Hepatic stellate cell (primary cell): ENCODE measurements at places on chromosomes 6 and 20.

DNA sequence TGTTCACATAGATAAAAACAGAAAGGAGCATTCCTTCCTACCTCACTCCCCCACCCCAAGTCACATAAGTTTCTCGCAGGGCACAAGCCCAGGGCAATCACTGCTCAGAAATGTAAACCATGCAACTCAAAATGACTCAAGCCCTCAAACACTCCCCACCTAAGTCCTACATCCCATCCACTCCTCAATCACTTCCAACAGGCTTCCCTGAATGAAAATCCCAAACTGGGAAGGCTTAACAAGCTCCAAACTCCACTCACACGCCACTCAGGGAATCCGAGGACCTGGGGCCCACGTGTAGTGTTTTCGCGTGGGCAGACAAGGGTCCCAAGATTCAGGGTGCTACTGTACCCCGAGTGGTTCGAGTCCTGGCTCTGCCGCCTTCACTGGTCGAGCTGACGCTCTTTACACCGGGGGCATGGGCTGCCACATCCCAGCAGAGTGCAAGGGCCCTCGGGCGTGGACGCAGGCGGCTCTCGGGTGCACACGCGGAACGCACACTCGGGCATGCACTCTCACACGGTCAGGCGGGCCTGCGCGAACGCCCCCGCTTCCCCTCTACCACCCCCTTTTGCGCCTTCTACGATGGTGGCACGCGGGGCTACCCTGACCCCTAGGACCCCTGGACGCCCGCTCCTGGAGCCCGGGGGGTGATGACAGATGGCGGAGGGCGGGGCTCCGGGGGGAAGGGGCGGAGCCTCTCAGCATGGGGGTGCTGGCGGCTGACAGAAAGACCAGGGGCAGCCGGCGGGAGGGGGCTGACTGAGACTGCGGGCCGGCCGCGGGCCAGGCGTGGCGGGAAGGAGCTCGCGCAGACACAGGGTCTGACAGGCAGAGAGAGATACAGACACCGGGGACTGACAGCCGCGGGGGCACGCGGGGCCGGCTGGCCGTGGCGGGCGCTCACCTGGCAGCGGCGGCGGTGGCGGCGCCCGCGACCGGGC is 657 bp downstream of the ZHX3 start:
- peak; percentile 86 for DNase-seq

DNA sequence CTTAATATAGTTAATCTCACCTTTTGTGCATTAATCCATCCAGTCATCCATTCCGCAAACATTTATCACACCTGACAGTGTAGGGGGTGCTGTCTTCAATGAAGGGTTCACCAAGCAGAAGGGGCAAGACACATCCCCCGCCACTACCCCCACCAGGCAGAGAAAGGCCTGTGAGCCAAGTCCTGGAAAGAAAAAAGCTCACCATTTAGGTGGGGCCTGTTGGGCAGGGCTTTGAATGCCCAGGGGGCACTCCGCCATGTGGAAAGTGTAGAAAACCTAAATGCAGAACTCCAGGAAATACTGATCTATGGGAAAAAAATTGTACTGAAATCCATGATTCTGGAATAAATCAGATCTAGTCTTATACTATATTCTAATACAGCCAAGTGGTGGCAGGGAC is 4.8 kb upstream of the STX16 start:
- DNase-seq = no peak

DNA sequence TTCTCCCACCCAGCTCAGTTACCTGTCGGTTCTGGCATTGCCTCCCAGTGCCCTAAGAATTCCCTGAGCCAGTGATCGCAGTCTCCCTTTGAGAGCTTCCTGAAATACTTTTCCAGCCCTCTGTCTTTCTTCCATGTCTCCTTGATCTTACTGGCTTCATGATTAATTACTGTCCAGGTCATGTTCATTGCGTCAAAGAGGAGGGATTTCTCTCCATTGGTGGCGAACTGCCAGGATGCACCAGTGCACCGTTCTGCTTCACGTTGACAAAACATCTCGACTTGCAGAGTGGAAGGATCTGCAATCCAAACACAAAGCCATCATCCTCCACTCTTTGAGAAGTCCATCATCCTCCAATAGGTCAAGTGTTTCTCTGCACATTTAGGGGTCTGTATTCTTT is 8.6 kb downstream of the RAET1E start:
- DNase-seq = no peak

DNA sequence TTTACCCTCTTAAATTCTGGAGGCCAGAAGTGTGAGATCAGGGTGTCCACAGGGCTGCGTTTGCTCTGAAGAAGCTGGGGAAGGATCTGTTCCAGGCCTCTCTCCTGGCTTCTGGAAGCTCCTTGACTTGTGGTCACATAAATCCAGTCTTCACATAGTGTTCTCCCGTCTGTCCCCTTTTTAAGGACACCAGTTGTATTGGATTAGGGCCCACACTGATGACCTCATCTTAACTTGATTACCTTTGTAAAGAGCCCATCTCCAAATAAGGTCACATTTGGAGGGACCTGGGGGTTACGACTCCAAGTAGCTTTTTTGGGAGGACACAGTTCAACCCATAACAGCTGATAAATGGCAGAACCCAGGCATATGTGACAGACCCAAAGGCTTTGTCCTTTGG is 20.0 kb upstream of the WFDC2 start:
- no peak for DNase-seq

- no peak for DNase-seq
Measured at GRCh38 chr20:57900226-57900905, 190.6 kb upstream of the PMEPA1 start.

- no peak for DNase-seq
Measured at GRCh38 chr20:47876311-47877088, 91.2 kb upstream of the SULF2 start.

GRCh38 chr6:14544666-14545065 is 427.1 kb downstream of the CD83 start:
- no peak for DNase-seq

- DNase-seq = no peak
Measured at GRCh38 chr6:81169166-81169565, 583.3 kb downstream of the TENT5A start.

GRCh38 chr6:34468378-34468892 is 2.6 kb downstream of the PACSIN1 start:
- DNase-seq = no peak

- no peak for DNase-seq
Measured at GRCh38 chr6:129890164-129890563, 29.0 kb upstream of the TMEM244 start.

- no peak for DNase-seq
Measured at GRCh38 chr6:25417046-25417605, 138.0 kb downstream of the CARMIL1 start.

DNA sequence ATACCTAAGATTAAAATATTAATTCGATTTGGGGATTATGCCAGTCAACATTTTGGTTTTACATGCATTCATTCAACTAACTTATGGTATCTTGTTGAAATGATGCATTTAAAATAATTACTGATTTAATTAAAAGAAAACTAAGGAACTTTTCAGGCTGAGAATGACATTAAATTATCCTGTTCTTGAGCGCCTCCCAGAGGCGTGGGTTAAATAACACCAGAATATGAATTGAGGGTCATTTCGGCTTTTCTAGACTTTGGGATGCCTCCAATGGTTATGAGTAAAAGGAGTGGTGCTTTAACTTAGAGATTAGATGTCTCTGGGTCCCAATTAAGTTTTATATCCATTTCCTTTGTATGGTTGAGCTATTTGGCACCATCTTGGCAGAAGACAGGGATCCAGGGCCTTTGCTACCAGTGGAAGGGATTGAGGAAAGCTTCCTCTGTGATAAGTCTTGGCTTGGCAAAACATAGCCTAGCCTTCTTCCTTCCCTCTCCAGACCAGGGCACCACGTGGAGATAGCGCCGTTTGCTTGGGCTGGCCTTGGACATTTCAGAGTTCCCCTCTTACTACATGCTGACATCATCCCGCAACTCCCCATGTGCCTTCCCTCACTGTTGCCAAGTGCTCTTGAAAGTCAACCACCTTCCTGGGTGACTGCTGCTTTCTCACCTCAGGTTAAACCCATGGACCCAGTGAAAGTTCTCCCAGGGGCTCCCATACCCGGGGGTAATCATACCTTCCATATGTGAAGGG is 28.7 kb downstream of the GNAS start:
- no peak for DNase-seq

DNA sequence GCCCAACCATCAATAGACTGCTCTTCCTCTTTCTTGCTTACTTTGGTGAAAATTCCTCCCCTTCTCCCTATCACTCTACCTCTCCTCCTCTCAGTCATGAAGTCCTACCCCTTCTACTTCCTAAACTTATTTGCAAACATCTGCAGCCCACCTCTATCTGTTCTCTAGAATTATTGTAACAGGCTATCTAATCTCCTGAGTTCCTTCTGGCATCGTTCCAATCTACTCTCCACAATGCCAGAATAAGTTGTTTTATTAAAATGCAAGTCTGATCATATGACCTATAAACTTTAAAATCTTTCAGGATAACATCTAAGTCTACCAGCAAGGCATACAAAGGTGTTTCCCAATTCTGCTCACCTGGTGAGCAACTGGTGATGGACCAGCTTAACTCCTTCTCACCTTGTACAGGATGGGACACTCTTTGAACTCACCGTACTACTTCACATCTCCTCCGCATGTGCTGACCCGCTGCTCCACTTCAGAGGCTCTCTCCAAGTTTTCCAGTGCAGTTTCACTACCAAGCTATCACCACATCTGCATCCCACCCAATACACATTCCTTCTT is 7.9 kb downstream of the CD164 start:
- DNase-seq = no peak

GRCh38 chr6:157791450-157791849 is 31.6 kb upstream of the SNX9 start:
- no peak for DNase-seq

DNA sequence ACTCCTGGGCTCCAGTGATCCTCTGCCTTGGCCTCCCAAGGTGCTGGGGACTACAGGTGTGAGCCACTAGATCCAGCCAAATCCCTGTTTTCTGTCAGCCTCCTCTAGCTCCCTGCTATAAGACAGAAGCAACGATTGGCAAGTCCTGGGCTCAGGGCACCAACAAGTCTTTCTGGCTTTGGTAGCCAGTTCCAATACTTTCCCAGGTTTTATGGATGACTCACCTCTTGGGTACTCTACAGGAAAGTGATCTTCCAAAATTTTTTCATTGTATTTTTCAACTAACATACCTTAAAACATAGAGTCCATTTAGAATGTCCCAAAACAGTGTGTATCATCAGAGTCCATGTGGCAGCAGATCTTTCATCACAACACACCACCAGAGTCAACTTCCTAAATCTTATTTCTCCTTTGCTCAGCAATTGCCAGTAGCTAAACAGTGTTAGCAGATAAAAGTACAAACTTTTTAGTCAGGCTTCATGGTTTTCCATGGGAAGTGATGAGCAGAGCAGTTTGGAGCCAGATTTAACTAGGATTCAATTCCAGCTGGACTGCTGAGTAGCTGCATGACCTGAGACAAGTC is 13.3 kb downstream of the GABBR1 start:
- DNase-seq = no peak

DNA sequence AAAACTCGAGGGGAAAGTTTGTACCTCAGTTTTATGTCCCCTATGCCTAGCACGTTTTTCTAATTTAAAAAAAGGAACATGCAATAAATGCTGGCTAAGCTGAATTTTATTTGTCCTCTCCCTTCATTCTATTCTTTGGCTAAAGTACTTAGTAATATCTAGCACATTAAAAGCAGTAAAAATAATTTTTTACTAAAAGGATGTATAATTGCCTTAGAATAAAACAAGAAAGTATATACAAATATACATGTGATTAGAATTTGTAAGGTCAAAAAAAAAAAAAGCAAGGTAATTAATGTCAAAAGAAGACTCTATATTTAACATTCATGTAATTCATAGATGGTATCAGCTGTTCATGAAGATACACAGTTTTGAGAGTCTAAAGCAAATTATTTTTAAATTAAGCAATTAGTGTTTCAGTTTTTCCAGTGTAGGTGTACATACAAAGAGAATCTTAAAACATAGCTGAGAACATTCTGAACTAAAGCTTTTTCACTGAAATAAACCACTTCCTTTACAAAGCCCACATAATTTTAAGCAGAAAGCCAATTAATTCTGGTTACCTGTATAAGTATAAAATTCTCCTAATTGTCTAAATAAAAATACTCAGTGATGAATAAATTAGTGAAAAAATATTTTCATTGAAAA is 32.4 kb downstream of the HBS1L start:
- no peak for DNase-seq

DNA sequence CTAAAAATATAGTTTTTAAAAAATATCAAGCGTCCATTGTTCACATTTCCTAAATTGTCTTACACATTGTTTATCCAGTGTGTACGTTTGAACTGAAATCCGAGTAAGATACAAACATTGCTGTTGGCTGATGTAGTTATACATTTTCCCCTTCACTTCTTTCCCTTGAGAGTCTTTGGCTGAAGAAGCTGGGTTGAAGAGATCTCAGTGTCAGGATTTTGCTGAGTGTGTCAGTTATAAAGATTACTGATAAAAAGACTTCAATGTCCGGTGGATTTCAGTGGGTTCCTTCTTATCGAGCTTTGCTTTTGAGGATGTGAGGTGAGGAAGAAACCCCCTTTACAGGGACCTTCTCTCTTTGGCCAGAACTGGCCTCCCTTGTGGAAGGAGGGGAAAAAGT is 20.5 kb downstream of the RFPL4B start:
- no peak for DNase-seq

DNA sequence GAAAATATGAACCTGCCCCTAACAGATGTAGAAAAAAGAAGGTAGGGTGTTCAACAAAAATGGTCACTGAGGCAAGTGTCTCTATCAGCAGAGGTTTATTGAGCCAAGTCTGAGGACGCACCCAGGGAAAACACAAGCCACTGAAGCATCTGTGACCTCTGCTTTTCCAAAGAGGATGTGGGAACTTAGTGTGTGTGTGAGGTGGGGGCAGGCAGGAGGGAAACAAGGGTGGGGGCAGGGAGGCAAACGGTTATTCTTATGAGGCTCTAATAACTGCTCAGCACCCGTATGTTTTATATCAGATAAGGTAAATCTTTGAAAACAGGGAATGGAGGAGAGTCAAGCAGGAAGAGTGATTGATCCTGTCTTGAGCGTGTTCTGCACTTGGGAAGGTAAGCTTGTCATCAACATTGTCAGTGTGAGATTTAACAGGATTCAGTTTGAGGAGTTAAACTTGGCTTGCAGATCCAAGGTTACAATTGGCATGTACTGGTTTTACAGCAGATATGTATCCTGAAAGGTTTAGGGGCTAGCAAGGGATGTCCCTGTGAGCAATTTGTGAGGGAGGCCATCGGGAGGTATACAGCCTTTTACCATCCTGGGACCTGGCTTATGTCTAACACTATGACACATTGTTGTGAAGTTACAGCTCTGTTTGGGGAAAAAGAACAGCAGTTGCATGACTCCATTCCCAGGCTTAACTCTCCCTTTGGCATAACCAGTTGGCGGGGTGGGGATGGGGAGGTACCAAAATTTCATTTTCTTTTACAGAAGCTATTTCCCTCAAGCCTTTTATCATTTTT is 33.7 kb downstream of the NINL start:
- DNase-seq = no peak

GRCh38 chr20:46895906-46896242 is 1.2 kb downstream of the EYA2 start:
- no peak for DNase-seq

DNA sequence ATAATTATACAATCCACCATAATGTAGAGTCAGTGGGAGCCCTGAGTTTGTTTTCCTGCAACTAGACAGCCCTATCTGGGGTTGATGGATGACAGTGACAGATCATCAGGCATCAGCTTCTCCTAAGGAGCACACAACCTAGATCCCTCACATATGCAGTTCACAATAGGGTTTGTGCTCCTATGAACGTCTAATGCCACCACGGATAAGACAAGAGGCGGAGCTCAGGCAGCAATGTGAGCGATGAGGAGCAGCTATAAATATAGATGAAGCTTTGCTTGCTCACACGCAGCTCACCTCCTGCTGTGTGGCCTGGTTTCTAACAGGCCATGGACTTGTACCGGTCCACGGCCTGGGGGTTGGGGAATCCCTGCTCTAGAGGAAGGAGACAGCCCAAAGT is 25.9 kb downstream of the EDEM2 start:
- DNase-seq = no peak
